Osteoblast (primary cell): ENCODE measurements at places on chromosomes 7 and 10. TPM values are rescaled to one million over a fixed set of nuclear protein-coding genes. Genes with fewer than 3 reads are reported as not detected.

DNA sequence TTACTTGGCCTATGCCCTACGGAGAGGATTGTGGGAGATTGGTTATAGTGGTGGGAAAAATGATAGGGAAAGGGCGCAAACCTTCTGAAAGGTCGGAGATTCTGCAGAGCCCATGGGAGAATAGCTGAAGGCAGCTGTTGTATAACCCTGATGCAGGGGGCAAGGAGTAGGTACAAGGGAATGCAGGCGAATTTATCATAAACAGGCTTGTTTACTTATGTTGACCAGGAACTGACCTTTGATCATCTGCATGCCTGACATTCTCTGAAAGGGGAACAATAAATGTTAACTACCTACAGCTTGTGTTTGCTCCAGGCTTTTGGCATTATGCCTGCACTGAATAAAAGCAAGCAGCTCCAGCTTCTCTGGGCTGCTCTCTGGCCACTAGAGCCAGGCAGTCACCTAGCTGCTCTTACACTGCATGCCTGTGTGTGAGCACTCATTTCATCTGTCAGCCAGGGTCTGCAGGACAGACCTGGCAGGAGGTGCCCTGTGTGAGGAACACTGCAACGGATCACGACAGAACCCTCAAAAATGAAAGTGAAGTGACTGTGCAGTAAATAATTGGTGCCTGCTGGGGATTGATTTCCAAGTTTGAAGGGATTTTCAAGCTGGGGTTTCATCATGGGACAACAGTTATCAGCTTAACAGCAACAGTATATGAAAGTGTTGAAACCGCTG, 31.1 kb upstream of the ABCA13 start:
- no peak overlapping the region for H3K27ac ChIP-seq
- H3K4me1 ChIP-seq: peaks cover 3% of the 10 kb centered on the region
- H3K4me3 ChIP-seq: peak overlapping the region; percentile 54
- no peaks in the 10 kb centered on the region for H3K36me3 ChIP-seq
- no peak for DNase-seq

DNA sequence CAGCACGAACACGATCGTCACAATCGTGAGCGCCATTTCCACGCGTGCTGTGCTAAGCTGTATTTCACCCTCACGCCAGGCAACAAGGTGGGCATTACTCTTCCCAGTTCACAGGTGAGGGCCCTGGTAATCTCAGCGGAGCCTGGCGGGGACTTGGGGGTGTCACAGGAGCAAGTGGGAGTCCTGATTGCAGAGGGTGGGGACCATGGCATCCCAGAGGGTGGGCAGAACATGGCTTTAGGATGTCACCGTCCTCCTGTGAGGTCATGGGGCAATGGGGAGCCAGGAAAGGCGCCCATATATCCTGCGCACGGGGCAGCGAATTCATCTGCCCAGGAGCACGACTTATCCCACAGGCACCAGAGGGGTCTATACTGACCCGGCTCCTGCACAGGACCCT, 489.8 kb downstream of the DNAJB6 start:
- H3K4me3 ChIP-seq: no peak overlapping the region
- H3K27me3 ChIP-seq: no peaks in the 10 kb centered on the region
- H3K4me1 ChIP-seq: no peaks in the 10 kb centered on the region
- H3K36me3 ChIP-seq: no peaks in the 10 kb centered on the region
- no peak overlapping the region for H3K27ac ChIP-seq
- no peak for DNase-seq

CPN1 gene
- total RNA-seq: not detected in 2 replicates

GRCh38 chr10:116952729-116953128, 52.3 kb downstream of the SHTN1 start:
- H3K36me3 ChIP-seq: peaks cover 3% of the 10 kb centered on the region
- no peaks in the 10 kb centered on the region for H3K27me3 ChIP-seq
- peaks cover 3% of the 10 kb centered on the region for H3K4me1 ChIP-seq
- H3K27ac ChIP-seq: no peak overlapping the region

- H3K27ac ChIP-seq: no peak overlapping the region
- no peak overlapping the region for H3K4me3 ChIP-seq
- H3K36me3 ChIP-seq: no peaks in the 10 kb centered on the region
- no peak for DNase-seq
- H3K27me3 ChIP-seq: no peaks in the 10 kb centered on the region
Measured at GRCh38 chr10:56346845-56347415, 14.1 kb downstream of the ZWINT start.

- no peaks in the 10 kb centered on the region for H3K4me1 ChIP-seq
- no peak for DNase-seq
- no peak overlapping the region for H3K27ac ChIP-seq
- H3K27me3 ChIP-seq: no peaks in the 10 kb centered on the region
- H3K36me3 ChIP-seq: no peaks in the 10 kb centered on the region
Measured at GRCh38 chr7:148255333-148255732, 335.2 kb upstream of the C7orf33 start.

- H3K4me1 ChIP-seq: no peaks in the 10 kb centered on the region
- H3K4me3 ChIP-seq: no peak overlapping the region
- no peak for DNase-seq
Measured at GRCh38 chr7:154255324-154255723, 203.1 kb downstream of the DPP6 start.

GRCh38 chr7:7946486-7946885, 22.1 kb upstream of the GLCCI1 start:
- no peak for DNase-seq
- H3K27me3 ChIP-seq: no peaks in the 10 kb centered on the region
- H3K36me3 ChIP-seq: no peaks in the 10 kb centered on the region
- no peak overlapping the region for H3K27ac ChIP-seq
- no peak overlapping the region for H3K4me3 ChIP-seq

SEM1 gene
- 16.3 and 21.5 TPM in 2 replicates for total RNA-seq

WASHC2C gene
- total RNA-seq: 69.5 and 88.7 TPM in 2 replicates

GRCh38 chr7:143372070-143372469, 9.1 kb upstream of the ZYX start:
- H3K27me3 ChIP-seq: no peaks in the 10 kb centered on the region
- no peak overlapping the region for H3K27ac ChIP-seq
- peaks cover 18% of the 10 kb centered on the region for H3K4me1 ChIP-seq
- no peaks in the 10 kb centered on the region for H3K36me3 ChIP-seq
- H3K4me3 ChIP-seq: no peak overlapping the region
- DNase-seq: peak; percentile 21

DNA sequence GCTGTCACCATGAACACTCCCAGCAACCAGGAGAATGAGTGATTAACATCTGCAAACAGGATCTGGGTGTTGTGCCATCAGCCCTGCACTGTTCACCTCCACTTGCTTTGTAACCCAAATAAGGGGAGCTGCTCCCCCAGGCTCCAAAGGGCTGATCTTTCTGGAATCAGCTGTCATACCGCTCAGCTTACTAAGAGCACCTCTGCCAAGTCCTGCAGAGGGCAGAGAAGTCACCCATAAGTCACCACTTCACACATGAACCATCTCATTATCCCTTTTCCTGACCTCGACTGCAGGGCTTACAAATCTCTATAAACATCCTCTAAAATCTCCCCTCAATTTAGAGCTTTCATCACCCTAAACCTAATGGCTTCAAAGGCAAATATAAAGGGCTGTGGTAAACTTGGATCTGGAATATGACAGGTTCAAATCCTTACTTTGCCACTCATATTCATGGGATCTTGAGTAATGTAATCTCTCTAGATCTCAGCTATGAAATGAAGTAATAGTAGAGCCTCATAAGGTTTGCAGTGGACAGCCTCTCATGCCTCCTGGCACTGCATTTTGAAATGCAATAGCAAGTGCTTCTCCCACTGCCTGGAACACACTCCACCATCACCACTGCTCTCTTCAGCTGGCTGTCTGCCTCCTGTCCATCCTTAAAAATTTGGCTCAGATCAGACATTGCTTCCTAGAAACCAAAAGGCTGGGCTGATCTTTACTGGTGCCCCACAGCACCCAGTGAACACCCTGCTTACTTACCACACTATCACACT, 38.8 kb downstream of the ERLIN1 start:
- H3K36me3 ChIP-seq: peaks cover 26% of the 10 kb centered on the region
- H3K27ac ChIP-seq: no peak overlapping the region
- peaks cover 6% of the 10 kb centered on the region for H3K27me3 ChIP-seq
- no peak for DNase-seq
- no peak overlapping the region for H3K4me3 ChIP-seq

DNA sequence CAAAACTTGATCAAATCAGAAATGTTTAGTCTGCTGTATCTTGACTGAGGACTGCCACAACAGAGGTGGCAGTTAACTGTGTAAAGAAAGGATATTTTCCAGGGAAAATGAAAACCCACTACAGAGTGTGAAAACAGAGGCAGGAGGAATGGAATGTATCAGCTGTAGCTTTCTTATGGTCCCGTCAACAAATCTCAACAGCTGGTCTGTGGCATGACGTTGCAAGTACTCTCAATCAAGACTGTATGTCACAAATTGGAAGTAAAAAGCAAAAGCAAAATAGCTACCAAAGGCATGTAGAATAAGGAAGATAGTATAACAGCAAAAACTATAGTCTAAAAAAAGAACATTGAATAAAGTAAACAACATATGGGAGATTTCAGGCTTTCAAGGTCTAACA, 123.5 kb downstream of the KMT2C start:
- DNase-seq: no peak
- peak overlapping the region; percentile 1 for H3K27ac ChIP-seq
- H3K27me3 ChIP-seq: no peaks in the 10 kb centered on the region

DNA sequence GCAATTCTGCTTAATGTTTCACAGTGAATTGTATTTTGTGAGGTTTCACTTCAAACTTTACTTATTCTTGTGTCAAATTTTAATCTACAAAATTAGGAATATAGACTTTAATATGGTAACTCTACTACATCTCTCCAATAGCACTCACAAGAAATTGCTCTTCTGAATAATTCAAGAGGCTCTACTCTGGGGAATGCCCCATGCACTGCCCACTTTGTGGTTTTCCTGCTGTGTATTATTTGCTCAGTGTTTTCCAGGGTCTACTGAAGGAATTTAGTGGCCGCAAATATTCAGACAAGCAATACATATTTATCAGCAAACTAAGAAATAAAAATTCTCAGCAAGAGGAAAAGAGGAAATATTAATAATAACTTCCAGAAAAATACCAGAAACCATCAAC, 611.4 kb downstream of the TNS3 start:
- H3K4me1 ChIP-seq: peaks cover 4% of the 10 kb centered on the region
- H3K36me3 ChIP-seq: no peaks in the 10 kb centered on the region
- no peak for DNase-seq
- H3K27ac ChIP-seq: no peak overlapping the region

DNA sequence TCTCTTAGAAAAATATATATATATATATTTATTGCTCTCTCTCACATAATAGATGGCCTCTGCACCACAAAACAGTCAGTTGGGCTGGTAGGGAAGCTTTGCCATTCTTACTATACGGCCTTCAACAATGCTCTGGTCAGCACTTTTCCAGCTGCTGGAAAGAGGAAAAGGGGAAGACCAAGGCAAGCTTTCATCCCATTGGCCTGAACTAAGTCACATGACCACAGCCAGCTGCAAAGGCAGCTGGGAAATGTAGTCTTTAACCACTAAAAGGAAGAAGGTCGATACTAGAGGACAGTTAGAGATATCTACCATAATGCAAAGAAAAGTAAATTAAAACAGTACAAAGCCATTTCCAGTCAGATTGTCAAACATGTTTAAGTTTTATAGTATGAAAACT, 58.4 kb upstream of the MACROH2A2 start:
- H3K27me3 ChIP-seq: peaks cover 13% of the 10 kb centered on the region
- H3K27ac ChIP-seq: no peak overlapping the region
- no peaks in the 10 kb centered on the region for H3K36me3 ChIP-seq
- H3K4me3 ChIP-seq: no peak overlapping the region

DNA sequence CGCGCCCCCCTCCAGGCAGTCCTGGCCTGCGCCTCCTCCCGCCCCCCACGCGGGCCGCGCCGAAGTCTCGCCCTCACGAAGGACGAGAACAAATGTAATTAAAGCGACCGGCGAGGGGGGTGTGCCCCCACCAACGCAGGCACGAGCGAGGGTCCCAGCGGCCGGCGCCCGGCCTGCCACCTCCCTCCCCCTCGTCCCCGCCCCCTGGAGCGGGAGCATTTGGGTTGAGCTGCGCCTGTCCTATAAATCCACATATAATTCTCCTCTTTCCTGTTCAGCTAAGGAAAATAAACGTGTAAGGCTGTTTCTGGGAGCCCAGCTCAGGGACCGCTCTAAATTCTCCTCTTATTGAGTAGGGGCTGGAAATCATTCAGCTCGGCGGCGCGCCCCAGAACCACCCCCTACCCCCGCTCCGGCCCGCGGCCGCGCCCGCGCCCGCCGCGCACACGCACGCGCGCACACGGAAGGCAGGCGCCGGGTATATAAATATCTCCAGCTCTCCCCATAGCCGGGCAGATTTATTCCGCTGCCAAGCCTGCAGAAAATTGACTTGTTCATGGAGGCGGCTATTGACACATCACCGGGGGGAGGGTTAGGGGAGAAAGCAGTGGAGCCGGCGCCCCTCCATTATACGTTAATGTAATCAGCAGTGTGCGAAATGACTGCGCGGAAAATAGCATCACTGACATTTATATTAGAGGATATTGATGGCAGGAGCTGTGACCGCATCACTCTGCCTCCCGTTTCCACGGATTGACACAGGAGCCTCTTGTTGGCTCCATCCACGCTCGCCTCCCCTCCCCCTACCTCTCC, 61.6 kb upstream of the BTRC start:
- H3K27me3 ChIP-seq: peaks cover 51% of the 10 kb centered on the region
- H3K4me3 ChIP-seq: peak overlapping the region; percentile 68
- DNase-seq: peak; percentile 91
- peaks cover 3% of the 10 kb centered on the region for H3K4me1 ChIP-seq
- no peaks in the 10 kb centered on the region for H3K36me3 ChIP-seq
- H3K27ac ChIP-seq: no peak overlapping the region

STAMBPL1 gene
- 10.3 and 11.6 TPM in 2 replicates for total RNA-seq

GRCh38 chr7:41696323-41696916, 6.5 kb downstream of the INHBA start:
- DNase-seq: no peak
- peak overlapping the region; percentile 87 for H3K4me3 ChIP-seq
- peaks cover 59% of the 10 kb centered on the region for H3K4me1 ChIP-seq
- peaks cover 80% of the 10 kb centered on the region for H3K36me3 ChIP-seq

DNA sequence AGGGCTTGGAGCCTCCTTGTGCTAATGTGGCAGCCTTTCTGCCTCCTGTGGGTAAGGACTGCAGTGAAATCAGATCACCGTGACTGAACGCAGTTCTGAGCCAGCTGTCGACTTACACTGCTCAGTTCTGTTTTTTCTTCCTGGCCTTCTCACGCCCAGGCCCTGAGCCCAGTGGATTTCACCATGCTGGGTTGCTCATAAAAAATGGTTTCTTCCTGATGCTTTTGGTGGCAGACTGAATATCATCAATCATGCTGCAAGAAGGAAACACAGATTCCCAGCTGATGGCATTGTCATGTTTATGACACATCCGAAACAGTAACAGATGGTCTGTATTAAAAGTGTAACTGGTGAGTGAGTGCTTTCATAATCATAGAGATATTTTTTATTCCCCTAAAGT, 389.6 kb downstream of the GALNT17 start:
- H3K36me3 ChIP-seq: no peaks in the 10 kb centered on the region
- DNase-seq: no peak
- no peaks in the 10 kb centered on the region for H3K27me3 ChIP-seq
- no peaks in the 10 kb centered on the region for H3K4me1 ChIP-seq
- H3K4me3 ChIP-seq: no peak overlapping the region

DNA sequence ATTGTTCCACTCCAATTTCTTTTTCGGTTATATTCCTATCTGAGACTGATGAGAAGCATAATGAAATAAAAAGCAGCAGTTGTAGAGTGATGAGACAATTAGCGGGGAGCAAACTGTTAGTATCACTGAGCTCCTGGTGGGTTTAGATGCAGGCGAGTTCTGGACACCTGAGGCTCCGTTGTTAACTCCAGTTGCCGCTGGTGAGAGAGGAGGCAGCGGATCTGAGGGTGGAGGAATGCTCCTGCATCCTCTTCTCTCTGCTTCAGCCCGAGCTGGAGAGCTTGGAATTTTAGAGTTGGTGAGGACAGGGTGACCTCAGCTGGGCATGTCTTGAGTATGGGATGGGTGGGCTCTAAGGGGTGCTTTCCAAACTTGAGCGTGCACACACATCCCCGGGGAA, 31.4 kb downstream of the LRMDA start:
- peaks cover 8% of the 10 kb centered on the region for H3K4me1 ChIP-seq
- H3K27ac ChIP-seq: no peak overlapping the region
- H3K27me3 ChIP-seq: no peaks in the 10 kb centered on the region
- DNase-seq: no peak

GPR85 gene
- 7.2 and 10.3 TPM in 2 replicates for total RNA-seq
